Inflammatory macrophage treated with lipopolysaccharide for 4 hours (primary cell): ENCODE measurements at places on chromosomes 11 and 22.

DNA sequence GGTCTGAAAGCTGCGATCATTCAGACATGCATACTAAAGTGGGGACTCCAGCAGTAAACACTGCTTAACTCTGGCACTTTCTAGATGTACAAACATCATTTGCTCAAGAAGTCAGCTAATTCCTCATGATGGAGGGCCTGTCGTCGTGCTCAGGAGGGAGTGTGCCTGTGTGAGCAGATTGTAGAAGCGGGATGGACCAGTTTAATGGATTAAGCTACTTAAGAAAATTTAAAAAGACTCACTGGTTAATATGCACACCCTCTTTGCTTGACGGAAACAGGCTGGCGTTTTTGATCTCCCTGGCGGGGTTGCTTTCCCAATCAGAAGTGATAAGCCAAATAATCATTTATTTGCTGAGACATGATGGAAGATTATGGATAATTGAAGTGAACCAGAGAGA lies 79.0 kb downstream of the LDLRAD3 start:
- DNase-seq, result no peak

DNA sequence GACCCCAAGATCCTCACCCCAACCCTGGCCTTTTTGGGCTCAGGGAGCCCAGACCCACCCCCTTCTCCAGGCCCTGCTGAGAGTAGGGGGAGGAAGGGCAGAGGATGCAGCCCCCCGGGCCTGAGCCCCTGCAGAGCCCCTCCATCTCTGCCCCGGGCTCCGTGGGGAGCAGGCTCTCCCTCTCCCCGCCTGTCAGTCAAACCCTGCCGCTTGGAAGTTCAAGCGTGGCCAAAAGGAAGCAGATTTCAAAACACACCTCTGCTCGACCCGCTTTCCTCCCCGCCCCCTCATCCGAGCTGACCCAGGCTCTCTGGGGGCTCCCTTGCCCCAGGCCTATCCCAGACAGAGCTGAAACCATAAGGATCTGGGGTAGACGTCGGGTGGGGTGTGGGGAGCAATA lies 39.0 kb upstream of the CD82 start:
- no peak for DNase-seq

DNA sequence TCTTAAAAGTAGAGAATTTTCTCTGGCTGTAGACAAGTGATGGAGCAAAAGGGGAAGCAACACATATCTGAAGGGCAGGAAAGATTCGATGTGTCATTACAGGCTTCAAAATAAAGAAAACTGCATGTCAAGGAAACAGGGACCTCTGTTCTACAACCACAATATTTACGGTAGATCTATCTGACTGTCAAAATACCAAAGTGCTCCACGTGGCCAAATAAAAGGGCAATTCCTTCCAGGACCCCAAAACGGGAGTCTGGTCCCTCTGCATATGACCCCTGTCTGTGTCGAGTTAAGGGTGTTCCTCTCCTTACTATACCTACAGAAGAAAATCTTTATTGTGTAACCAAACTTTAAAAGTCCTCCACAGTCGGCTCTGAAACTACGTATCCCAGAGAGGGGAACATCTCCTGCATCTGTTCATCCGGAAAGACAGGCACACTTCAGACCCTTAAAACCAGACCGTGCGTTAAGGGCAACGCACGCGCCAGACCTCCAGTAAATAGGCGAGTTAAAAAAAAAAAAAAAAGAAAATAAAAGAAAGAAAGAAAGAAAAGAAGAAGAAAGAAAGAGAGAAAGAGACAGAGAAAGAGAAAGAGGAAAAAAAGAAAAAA lies 756 bp downstream of the CLNS1A start:
- peak; percentile 27 for DNase-seq

DNA sequence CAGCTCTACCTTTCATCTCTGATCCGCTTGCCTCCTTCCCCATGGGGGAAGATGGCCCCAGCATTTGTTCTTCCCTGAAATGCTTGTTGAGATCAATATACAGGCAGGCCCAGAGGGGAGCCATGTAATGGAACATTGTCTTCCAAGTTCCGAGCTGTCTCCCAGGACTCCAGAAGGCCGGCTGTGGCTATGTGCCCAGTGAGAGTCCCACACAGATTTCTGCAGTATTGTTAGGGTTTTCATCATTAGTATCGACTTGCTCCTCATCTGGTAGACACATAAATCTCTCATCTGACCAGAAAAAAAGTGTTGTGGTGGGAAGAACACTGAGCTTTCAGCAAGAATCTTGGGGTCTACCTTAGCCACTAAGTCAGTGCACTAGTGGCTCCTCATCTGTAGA lies 163.4 kb downstream of the TRIM29 start:
- DNase-seq, result no peak
